ENCODE measurements at places on chromosomes 1 and 21. TPM values are rescaled to one million over a fixed set of nuclear protein-coding genes. Genes with fewer than 3 reads are reported as not detected.

The PTGER3 gene
- 0.11 TPM for total RNA-seq

The PDZK1 gene
- total RNA-seq, result 4.2 TPM

The LRRC42 gene
- total RNA-seq, result 27.3 TPM

The SPRR2G gene
- not detected for total RNA-seq

The WDR64 gene
- total RNA-seq, result not detected

The CCDC185 gene
- not detected for total RNA-seq

The HSD11B1 gene
- total RNA-seq, result not detected
